GM23248 (cell line): ENCODE measurements at places on chromosomes 12 and 14. TPM values are rescaled to one million over a fixed set of nuclear protein-coding genes. Genes with fewer than 3 reads are reported as not detected.
A peak's percentile ranks its signal among the peaks of the same experiment; 100 is the strongest.

Gene BMP4
- not detected in 2 replicates for total RNA-seq

DNA sequence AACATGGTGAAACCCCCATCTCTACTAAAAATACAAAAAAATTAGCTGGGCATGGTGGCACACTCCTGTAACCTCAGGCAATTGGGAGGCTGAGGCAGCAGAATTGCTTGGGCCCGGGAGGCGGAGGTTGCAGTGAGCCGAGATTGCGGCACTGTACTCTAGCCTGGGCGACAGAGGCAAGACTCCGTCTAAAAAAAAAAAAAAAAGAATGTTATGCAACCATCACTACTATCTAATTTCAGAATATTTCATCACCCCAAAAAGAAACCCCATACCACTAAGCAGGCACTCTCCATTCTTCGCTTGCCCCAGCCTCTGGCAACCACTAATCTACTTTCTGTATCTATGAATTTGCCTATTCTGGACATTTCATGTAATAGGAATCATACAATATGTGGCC is 68.8 kb upstream of the AMN start:
- H3K4me3 ChIP-seq = no peak overlapping the region
- H3K27me3 ChIP-seq = no peaks in the 10 kb centered on the region
- 0 out of 2 replicates have a peak, but pooled peaks cover 11% of the 10 kb centered on the region for H3K4me1 ChIP-seq
- no peaks in the 10 kb centered on the region for H3K36me3 ChIP-seq
- H3K27ac ChIP-seq = no peak overlapping the region

DNA sequence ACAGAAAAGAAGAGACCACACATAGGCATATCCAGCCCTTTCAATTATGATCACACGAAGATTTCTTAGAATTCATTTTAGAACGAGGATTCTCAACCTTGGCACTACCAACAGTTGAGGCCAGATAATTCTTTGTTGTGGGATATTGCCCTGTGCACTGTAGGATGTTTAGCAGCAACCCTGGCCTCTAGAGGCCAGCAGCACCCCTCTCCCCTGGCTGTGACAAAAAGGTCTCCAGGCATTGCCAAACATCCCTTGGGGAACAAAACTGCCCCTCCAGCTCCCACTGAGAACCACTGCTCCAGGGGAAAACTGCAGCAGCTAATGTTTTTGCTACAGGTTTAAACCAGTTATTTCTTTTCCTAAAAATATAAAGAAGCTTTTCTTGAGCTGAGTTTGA is 7.1 kb downstream of the NT5DC3 start:
- H3K4me3 ChIP-seq = peak overlapping the region; percentile 33; the same call in 1 of the 2 replicates
- H3K4me1 ChIP-seq = peaks cover 19% of the 10 kb centered on the region
- DNase-seq = peak; percentile 22

DNA sequence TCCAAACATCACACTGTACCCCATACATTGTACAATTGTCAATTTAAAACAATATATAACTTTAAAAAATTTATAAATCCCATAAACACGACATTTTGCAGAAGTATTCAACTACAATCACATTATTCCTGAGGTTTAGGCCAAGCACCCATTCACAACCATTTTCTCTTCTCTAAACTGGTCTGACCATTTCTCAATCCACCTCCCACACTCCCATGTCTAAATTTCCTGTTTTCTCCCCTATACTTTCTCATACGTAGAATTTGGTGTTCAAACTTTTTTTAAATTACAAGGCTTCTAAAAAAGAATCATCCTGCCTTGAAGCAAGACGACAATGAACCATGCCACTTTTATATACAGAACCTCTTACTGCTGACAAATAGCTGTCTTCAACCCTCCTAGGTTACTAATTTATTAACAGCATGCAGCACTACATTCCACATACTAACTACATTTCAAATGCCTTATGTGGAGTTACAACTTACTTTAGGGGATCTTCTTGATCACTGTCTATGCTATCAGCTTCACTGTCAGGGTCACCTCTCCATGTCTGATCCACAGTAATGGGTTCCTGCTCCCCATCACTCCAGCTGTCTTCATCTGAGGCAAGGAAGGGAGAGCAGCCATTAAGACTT is 3.4 kb downstream of the KANSL2 start:
- no peaks in the 10 kb centered on the region for H3K27me3 ChIP-seq
- DNase-seq = no peak
- peaks cover 36% of the 10 kb centered on the region for H3K4me1 ChIP-seq
- 0 out of 2 replicates have a peak overlapping the region, but pooled peaks have one; percentile 2 for H3K27ac ChIP-seq
- peaks cover 27% of the 10 kb centered on the region for H3K36me3 ChIP-seq

DNA sequence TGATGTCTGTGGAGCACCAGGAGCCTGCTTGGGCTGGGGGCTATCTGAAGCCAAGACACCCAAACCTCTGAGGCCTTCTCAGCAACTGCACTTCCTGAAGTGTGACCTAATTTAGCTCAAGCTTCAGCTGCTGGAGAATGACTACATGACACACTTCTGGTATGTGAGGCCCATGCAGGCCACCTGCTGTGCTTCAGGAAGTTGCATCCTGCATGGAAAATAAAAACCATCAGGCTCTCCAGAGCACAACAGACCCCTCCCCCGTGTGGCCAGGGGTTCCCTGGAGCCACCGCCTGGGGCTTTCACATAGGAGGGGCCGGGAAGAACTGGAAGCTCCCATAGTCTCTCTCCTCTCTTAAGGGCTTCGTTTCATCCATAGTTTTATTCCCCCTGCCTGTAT is 217.7 kb downstream of the SLC15A4 start:
- no peaks in the 10 kb centered on the region for H3K36me3 ChIP-seq
- H3K4me3 ChIP-seq = no peak overlapping the region
- H3K27ac ChIP-seq = no peak overlapping the region
- H3K4me1 ChIP-seq = no peaks in the 10 kb centered on the region
- no peak for DNase-seq
- no peaks in the 10 kb centered on the region for H3K27me3 ChIP-seq

GRCh38 chr14:95231966-95232633 is 74.8 kb upstream of the DICER1 start:
- peak; percentile 11 for DNase-seq
- H3K27me3 ChIP-seq = no peaks in the 10 kb centered on the region; the same call in none of the 2 replicates
- H3K4me3 ChIP-seq = no peak overlapping the region
- H3K36me3 ChIP-seq = no peaks in the 10 kb centered on the region
- H3K27ac ChIP-seq = no peak overlapping the region

DNA sequence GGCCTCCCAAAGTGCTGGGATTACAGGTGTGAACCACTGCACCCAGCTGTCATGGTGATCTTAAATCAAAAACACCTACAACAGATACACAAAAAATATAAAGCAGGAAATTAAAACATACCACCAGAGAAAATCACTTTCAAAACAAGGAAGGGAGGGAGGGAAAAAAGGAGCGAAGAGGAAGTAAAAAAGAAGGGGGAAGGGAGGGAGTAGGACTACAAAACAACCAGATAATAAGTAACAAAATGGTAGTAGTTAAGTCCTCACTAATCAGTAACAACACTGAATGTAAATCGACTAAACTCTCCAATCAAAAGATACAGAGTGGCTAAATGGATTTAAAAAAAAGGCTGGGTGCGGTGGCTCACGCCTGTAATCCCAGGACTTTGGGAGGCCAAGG is 89.0 kb downstream of the SH2B3 start:
- DNase-seq = no peak
- H3K4me1 ChIP-seq = peaks cover 9% of the 10 kb centered on the region
- H3K36me3 ChIP-seq = peaks cover 74% of the 10 kb centered on the region

Gene PTPRO
- 0.13 and 0.22 TPM in 2 replicates for total RNA-seq

DNA sequence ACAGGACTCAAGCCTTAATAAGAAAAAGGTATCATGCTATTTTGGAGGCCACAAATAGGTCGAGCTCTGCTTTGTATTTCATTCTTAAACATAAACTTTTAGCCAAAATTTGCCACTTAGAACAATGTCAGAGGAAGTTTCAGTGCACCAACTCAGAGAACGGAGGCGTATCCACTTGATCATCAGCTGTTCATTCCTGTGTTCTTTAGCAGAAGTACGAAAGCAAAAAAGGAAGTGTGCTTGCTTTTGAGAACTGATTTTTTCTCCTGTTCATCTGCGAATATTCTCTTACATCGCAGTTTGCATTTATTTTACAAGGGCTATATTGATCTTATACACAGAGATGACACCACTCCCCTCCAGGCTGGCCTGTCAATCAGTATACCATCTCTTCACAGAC is 188.6 kb upstream of the SOX5 start:
- no peaks in the 10 kb centered on the region for H3K27me3 ChIP-seq
- no peaks in the 10 kb centered on the region for H3K4me1 ChIP-seq
- no peak overlapping the region for H3K27ac ChIP-seq
- no peak for DNase-seq
- no peaks in the 10 kb centered on the region for H3K36me3 ChIP-seq
- no peak overlapping the region for H3K4me3 ChIP-seq

Gene KRT73
- not detected in 2 replicates for total RNA-seq

Gene CIROP
- not detected in 2 replicates for total RNA-seq

DNA sequence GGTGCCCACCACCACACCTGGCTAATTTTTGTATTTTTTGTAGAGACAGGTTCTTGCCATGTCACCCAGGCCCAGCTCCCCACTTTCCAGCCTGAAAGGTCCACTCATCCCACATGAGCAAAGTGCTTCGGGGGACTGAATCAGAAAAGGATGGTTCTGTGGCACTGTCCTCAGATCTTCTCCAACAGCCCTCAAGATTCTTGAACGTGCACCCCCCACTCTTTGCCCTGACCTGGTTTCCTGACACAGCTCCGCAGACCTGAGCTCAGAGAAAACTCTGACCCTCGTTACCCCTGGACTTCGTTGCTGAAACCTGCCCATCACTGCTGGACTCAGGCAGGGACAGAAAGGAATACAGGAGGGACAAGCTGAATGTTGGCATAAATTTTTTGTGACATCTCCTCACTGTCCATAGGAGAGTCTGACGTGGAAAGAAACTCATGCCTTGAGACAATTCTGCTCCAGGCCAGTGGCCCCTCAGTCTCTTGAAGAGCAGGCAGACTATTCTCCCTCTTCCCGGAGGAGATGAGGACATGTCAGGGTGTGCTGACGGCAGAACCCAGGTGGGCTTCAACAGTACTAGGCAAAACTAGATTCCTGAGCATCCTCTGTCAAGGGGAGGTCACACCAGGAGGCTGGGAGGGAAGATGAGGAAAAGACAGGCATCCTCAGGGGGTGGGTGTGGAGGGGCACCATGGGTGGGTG is 149.3 kb downstream of the DPF3 start:
- peaks cover 35% of the 10 kb centered on the region for H3K4me1 ChIP-seq
- H3K27me3 ChIP-seq = no peaks in the 10 kb centered on the region
- peaks cover 7% of the 10 kb centered on the region; the same call in 1 of the 2 replicates for H3K36me3 ChIP-seq
- no peak overlapping the region for H3K4me3 ChIP-seq
- no peak for DNase-seq

DNA sequence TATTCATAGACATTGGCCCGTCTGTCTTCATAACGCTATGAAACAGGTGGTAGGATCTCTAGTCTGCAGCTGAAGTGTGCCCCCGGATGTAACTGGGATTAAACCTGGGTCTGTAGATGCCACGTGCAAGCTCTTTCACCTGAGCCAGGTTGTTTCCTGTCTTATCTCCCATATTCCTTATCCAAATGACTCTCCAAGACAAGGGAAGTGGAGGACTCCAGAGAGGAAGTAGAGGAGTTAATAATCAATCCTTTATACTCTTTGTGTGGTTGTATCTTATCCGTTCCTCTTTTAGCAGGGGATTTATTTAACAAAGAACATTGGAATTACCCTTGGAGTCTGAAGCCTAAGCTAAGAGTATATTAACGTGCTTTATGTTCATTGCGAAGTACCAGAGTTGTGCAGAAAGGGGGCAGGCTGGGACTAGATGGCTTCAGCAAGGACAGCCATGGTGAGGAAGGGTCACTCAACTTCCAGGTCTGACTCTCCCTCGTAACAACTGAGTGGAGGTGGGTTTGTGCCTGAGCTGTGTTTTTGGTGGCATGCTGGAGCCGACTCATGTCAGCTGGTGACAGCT is 82.8 kb downstream of the RIN3 start:
- peaks cover 14% of the 10 kb centered on the region for H3K4me1 ChIP-seq
- no peak overlapping the region for H3K4me3 ChIP-seq
- H3K27me3 ChIP-seq = no peaks in the 10 kb centered on the region
- no peak overlapping the region for H3K27ac ChIP-seq
- no peak for DNase-seq

Gene ACSS3
- total RNA-seq = 1.9 and 3.2 TPM in 2 replicates

Gene GPD1
- 0.13 TPM in 1 of 2 replicates, not detected in the other for total RNA-seq

DNA sequence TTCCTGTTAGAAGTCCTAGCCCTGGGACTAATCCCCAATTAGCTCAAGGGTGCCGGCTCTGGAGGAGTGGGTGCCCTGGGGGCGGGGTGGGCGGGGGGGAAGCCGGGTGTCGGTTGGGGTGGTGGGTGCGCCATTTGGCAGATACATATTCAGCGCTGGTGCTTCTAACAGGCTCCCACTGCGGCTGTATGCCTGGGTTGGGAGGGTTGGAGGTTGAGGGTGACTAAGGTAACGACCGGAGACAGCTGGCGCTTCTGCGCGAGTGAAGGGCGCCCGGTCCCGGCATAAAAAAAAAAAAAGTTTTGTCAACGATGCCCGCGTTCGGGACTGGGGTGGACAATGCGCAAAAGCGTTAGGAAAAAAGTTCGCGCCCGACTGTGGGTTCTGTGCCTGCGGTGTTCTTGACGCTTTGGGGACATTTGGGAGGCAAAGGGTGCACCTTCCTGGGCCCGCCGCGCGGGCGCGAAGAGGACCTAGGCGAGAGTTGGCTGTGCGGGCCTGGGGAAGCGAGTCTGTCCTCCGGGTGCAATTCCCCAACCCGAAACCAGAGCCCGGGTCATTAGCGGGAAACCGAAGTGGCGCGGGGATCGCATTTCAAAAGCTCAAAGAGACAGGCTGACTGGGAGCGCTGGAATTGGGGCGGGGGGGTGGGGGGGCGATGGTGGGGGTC is 19.2 kb downstream of the TBX3 start:
- no peak overlapping the region for H3K27ac ChIP-seq
- DNase-seq = no peak
- no peaks in the 10 kb centered on the region for H3K36me3 ChIP-seq
- H3K4me3 ChIP-seq = no peak overlapping the region
- peaks cover 5% of the 10 kb centered on the region for H3K4me1 ChIP-seq
- H3K27me3 ChIP-seq = no peaks in the 10 kb centered on the region

Gene MMP19
- total RNA-seq = 17.6 and 26.3 TPM in 2 replicates

DNA sequence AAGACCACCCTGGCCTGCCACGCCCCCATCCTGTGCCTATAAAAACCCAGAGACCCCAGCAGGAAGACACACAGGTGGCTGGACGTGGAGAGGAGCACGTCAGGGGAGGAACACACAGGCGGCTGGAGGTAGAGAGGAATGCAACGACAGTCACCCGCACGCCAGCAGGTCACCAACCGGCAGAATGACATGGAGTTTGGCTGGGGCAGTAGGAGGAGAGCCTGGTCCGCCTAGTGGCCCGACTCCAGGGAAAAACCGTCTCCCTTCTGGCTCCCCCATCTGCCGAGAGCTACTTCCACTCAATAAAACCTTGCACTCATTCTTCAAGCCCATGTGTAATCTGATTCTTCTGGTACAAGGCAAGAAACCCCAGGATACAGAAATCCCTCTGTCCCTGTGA is 62.7 kb upstream of the KCNH3 start:
- H3K27ac ChIP-seq = no peak overlapping the region
- no peaks in the 10 kb centered on the region for H3K36me3 ChIP-seq
- H3K4me3 ChIP-seq = no peak overlapping the region
- H3K27me3 ChIP-seq = no peaks in the 10 kb centered on the region
- no peak for DNase-seq

Gene NEMP1
- total RNA-seq = 6.4 and 7.6 TPM in 2 replicates

GRCh38 chr12:11734580-11735180 is 85.2 kb downstream of the ETV6 start:
- no peak overlapping the region for H3K4me3 ChIP-seq
- peaks cover 15% of the 10 kb centered on the region for H3K4me1 ChIP-seq
- H3K36me3 ChIP-seq = no peaks in the 10 kb centered on the region
- H3K27me3 ChIP-seq = no peaks in the 10 kb centered on the region
